ENCODE measurements at places on chromosomes 4 and X.

DNA sequence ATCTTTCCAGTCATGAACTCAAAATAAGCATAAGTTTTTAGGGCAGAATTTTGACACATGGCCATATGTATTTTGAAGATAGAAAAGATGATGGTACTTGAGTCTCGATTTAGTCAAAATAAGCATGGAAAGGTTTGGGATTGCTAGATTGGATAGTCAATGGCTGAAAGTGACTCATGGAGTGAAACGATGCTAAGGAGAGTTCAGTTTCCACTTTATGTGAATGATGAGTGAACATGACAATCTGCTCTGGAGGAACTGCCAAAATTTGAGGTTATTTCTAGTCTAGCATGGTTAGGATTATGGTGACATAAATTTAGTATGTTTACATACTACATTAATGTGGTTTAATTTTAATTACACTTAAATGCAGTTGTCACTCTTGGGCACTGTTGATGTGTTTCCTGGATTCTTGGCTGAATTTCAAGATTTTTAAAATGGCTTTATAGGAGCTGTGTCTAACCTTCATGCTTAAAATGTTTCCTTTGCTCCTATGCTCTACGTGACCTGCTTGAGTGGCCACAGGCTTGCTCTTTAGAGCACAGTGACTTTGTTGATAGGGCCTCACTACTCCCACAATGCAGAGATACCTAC is 17.1 kb downstream of the DDX3X start:
- DNase-seq = peak; percentile 14

- no peak for DNase-seq
Measured at GRCh38 chr4:110412354-110413065, 63.4 kb upstream of the ENPEP start.

DNA sequence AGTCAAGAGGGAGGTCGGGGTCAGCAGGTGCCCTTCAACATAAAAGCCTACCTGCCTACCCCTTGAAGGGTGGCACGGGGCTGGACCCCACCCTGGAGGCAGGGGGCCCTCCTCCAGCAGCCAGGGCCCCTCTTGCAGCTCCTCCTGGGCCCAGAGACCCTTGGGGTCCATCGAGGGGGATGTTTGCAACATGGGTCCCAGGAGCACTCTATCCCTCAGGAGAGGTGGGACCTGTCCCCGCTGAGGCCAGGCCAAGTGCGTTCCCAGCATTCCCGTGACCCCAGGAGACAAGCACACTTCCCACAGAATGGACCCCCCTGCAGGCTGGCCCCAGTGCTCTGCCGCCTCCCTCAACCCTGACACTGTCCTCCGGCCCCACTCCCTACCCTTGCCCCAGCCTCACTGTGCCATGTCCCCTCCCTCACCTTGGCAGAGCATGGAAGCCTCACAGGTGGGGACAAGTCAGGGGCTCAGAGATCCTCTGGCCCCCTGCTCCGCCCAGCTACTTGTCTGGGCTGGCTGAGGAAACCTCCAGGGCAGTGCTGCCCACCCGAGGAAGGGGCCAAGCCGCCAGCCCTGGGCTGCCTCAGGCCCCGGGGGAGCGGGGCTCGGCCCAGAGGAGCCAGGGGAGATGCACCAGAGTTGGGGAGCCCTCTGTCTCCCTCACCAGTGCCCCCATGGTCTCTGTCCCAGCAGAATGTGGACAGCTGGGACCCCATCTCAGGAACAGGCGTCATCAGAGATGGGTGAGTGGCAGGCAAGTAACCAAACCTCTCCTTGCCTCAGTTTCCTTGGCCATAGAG is 2.2 kb downstream of the MXD4 start:
- DNase-seq = no peak

GRCh38 chr4:165721815-165722214 is 151.2 kb upstream of the TLL1 start:
- no peak for DNase-seq

GRCh38 chr4:108155373-108155772 is 13.4 kb downstream of the LEF1 start:
- DNase-seq = no peak

DNA sequence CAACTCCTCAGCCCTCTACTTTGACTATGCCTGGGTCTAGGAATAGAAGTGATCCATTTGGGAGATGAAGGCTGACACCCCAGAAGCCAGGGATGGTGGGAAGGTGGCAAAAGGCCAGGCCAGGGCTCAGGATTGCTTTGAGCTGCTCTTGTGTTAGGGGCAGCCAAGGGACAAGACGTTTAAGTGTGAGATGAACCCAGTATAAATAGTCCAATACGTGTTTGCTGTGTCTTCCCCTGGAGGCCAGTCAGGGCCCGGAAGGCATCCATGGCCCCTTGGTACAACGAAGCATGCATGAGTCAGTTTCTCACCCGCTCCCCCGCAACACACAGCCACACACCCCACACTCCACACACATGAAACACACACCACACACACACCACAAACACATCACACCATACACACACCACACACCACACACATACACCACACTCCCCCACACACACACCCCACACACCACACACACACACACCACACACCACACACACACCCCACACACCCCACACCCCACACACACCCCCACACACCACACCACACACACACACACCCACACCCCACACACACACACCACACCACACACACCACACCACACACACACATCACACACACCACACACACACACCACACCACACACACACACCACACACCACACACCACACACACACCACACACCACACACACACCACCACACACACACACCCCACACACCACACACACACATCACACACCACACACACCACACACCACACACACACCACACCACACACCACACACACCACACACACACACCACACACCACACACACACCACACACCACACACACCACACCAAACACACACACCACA is 5.1 kb downstream of the STARD8 start:
- DNase-seq = no peak

GRCh38 chr4:56261027-56261426 is 126.3 kb downstream of the AASDH start:
- DNase-seq = no peak

GRCh38 chrX:20372533-20372932 is 105.8 kb upstream of the RPS6KA3 start:
- no peak for DNase-seq

DNA sequence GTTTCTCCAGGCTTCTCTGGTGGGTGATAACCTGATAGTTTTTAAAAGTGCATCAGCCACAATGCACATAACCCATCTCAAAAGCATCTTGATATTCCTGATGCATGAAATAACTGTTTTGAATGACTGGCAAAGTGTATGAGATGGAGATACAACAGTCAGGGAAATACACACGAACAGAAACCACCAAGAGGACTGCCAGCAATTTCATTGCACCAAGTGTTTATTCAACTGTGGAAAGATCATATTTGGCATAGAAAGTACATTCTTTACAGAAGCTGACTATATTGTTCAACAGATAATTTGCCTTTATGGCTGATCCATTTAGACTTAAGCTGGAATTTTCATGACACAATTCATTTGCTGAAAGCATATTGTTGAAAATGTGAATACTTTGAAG is 139.5 kb downstream of the SLIT2 start:
- no peak for DNase-seq

- DNase-seq = peak; percentile 63
Measured at GRCh38 chr4:28287831-28288233, 1427.2 kb downstream of the STIM2 start.

- DNase-seq = no peak
Measured at GRCh38 chr4:80182237-80182866, 15.0 kb upstream of the PRDM8 start.

GRCh38 chr4:153733751-153734448 is 25.9 kb downstream of the RNF175 start:
- no peak for DNase-seq

DNA sequence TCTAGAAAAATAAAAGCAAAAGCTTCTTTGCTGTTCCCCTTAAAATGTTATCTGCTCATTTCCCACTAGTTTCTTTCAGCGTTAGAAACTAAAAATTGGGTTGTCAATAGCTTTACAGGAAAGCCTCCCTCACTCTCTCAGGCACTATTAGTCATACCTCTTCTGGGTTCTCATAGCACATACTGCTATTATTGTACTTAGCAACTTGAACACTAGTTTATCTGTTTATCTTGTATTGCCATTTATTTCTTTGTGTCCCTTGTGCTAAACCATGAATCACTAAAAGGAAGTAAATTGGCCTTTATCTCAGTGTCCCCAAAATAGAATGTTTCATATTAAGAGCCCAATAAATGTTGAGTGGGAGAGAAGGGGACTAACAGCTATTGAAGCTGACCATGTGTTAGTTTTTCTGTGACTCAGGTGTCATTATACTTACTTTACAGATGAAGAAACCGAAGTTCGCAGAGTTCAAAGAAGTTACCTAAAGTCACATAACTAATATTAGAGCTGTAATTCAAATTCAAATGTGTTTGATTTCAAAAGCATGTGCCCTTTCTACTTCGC is 124.8 kb upstream of the CITED1 start:
- DNase-seq = peak; percentile 10
